ENCODE measurements at places on chromosomes 2 and 18.

DNA sequence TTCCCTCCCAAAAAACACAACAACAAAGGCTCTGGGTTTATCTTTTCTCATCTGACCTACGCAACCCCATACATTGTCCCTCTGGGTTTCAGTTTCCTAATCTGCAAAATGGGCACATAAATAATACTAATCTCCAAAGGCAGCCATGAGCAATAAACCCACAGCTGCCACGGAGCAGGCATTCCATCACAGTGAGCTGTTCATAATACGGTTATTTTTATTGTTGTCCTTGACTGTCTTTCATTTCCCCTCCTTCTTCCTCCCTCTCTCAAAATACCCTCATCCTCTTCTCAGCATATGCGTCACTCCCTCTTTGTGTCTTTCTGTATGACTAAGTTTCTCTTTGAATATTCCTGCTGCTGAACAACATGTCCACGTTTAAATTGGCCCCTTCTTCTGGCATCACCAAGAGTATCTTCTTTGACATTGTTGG, 129.8 kb upstream of the CAB39 start:
- DNase-seq, result peak; percentile 13

- no peak for DNase-seq
Observed at GRCh38 chr2:160621748-160622147, 128.1 kb upstream of the RBMS1 start.

GRCh38 chr2:205273627-205274026, 408.7 kb upstream of the NRP2 start:
- DNase-seq, result no peak

- no peak for DNase-seq
Observed at GRCh38 chr2:7429733-7430132, 512.5 kb downstream of the RNF144A start.

DNA sequence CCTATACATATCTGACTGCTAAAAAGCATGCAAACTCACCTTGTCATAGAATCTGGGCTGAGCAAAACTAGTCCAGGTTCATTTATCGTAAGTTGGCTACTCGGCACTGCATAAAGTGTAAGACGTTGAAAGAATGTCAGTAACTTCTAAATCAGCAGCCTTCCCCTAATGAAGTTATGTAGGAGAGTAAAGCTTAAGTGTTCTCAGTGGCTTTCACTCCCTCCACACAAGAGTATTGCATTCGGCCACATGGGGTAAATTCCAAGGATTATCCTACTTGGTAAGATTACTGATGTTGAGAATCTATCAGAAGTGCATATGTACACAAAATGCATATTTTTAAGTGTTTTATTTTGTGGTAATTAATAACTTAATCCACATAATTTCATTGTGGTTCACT, 130.1 kb downstream of the LCLAT1 start:
- DNase-seq, result no peak

DNA sequence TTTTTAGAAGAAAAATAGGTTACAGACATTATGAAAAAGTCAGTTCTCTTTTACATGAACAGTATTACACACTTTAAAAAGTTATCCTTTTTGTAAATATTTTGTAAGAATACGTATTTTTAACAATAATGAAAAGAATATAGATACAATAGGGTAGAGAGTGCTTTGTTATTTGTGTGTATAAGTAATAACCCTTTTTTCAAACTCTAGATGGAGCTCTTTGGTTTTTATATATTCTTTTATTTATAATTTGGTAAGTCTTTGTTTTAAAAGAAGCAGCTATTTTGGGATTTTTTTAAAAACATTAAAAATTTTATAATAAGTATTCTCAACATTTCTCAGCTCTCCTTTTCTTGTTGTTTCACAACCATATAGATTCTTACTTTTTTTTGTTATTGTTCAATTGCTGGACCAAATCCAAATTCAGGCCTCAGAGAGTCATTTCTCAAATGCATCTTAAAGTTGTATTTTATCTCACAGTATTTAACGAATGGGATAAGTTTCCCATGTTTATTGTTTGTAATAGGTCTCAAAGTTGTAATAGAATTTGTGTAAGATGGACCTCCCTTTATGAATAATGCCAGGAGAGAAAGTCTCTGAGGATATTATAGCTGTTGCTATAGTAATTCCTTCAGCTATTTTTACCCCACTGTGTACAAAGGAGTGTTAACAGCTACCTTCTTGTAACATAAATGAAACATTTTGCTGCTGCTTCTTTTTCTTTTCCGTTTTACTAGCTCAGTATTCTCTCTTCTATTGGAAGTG, 46.4 kb downstream of the ACYP2 start:
- DNase-seq, result no peak

DNA sequence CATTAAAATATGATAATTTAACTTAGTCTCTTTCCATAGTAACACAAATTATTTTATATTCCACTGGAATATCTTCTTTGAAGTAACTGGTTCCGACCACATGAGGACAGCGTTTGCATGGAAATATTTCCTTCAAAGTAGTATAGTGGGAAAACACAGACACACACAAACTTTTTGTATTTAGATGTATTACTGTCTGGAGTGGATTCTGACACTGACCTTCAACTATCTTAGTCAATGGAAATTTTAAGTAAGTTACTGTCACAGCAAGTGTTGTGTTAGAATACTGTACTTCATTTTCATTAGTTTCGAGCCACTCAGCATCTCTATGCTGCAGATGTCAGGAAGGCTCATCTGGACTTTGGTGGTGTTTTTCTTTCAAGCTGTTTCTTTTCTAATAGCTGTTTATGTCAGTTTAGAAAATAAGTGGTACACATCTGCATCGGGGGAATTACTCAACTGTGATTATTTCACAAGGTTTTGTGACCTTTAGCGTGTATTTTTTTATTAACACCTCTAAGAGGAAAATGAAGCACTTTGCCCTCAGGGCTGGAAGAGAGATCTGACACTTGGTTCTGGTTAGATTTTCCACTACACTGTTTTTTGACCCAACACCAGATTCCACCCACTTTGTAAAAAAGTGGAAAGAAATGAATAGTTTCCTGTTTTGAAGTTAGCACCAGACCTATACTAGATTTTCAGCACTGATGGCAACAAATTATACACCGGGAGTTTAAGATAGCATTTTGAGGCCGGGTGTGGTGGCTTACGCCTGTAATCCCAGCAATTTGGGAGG, 18.9 kb upstream of the THOC1 start:
- no peak for DNase-seq

DNA sequence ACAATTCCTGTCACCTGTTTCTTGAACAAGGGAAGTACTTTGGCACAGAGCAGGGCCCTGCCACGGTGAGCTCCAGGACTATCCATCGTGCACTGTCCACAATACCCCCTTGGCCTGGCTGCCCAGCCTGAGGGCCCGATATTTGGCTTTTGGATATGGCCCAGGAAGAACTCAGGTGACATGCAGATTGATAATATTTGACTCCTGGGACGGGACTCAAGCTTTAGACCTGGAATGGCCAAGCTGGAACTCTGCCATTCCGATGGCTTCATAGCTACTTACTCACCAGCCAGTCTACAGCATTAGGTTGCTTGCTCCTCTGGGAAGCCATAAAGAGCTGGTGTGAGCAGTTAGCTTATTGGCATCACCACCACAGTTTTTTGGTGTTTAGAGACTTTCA, 26.6 kb downstream of the EML6 start:
- no peak for DNase-seq

- no peak for DNase-seq
Observed at GRCh38 chr2:45664635-45665261, 13.3 kb downstream of the PRKCE start.

GRCh38 chr18:23494992-23495391, 8.3 kb upstream of the RMC1 start:
- DNase-seq, result no peak

DNA sequence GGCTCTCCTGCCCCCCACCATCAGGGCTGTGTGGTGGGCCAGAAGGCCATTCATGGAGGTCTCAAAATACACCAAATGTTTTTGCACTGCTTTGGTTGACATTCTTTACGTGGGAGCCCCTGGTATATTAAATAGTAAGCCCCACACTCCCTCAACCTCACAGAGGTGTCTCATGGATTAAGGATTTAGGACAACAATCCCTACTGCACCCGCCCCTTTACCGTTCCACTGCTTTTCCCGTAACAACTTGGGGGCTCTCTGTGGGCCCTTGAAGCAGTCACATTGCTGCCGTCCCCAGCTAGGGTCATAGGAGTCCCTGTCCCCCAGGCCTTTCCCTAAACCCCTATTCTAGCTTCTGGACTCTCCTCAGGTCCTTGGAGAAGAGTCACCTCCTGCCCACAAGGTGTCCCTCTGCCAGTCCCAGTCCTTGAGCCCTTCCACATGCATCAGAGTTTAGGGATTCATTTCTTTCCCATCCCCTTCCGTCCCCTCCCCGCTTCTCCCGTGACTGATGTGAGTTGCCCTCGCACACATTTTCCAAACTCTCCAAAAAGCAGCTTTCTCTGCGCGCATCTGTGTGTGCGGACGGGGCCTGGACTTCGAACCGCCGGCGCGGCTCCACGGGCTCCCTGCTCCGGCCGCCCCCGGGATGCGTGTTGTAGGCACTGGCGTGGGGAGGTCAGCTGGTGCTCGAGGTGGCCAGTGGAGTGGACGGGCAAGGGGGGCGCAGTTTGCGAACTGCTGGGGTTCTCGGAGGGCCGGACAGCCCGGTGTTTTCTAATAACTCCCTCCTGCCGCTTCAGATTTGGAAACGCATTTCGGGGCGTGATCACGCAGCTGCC, 84.8 kb downstream of the LYPD1 start:
- DNase-seq, result no peak

DNA sequence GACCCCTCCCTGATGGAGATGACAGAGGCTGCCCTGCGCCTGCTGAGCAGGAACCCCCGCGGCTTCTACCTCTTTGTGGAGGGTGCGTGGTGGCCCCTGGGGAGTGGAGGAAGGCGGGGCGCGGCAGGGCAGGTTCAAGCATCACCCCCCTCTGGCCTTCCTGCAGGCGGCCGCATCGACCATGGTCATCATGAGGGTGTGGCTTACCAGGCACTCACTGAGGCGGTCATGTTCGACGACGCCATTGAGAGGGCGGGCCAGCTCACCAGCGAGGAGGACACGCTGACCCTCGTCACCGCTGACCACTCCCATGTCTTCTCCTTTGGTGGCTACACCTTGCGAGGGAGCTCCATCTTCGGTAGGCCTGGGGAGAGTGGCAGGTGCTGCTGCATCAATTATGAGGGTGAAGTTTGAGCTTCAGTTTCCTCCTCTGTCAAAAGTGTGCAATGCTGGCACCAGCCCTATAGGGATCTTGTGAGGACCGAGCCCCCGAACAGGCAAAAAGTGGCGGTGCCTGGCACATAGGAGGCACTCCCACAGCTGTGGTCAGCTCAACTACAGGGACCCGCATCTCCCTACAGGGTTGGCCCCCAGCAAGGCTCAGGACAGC, 2.2 kb downstream of the ALPI start:
- no peak for DNase-seq

GRCh38 chr18:31603315-31603714, 11.6 kb downstream of the TTR start:
- no peak for DNase-seq

- DNase-seq, result peak; percentile 53
Observed at GRCh38 chr18:48785091-48785614, 165.6 kb downstream of the SMAD7 start.

DNA sequence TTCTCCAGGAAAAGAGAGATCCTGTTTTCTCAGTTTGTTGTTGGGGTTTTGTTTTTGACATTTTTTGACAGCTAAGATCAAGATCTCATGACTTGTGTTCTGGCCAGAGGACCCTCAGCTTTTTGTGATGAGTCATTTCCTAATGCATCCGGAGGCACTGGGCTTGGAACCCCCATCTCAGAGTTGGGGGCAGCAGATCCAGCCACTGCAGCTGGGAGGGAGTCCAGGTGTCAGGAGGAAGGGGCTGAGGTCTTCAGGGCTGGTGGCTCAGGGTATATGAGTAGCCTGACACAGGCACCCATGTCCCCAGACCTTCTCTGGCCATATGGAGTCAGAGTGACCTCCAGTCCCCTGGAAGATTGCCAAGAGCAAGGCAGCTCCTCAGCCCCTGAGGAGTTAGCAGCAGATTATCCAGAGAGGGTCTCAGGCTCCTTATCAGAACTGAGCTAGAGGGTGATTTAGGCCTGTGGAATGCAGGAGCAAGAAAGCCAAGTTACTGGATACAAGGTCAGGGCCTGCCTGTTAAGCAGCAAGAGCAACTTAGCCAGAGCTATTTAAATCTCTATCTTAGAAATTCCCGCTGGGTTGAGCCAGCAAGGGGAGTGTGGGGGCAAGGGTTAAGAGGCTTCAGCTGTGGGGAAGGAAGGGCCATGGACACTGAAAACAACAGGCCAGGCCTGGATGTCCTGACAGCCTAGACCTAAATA, 62.4 kb downstream of the TANC1 start:
- no peak for DNase-seq

GRCh38 chr18:12121175-12122042, 27.8 kb downstream of the ANKRD62 start:
- DNase-seq, result no peak

DNA sequence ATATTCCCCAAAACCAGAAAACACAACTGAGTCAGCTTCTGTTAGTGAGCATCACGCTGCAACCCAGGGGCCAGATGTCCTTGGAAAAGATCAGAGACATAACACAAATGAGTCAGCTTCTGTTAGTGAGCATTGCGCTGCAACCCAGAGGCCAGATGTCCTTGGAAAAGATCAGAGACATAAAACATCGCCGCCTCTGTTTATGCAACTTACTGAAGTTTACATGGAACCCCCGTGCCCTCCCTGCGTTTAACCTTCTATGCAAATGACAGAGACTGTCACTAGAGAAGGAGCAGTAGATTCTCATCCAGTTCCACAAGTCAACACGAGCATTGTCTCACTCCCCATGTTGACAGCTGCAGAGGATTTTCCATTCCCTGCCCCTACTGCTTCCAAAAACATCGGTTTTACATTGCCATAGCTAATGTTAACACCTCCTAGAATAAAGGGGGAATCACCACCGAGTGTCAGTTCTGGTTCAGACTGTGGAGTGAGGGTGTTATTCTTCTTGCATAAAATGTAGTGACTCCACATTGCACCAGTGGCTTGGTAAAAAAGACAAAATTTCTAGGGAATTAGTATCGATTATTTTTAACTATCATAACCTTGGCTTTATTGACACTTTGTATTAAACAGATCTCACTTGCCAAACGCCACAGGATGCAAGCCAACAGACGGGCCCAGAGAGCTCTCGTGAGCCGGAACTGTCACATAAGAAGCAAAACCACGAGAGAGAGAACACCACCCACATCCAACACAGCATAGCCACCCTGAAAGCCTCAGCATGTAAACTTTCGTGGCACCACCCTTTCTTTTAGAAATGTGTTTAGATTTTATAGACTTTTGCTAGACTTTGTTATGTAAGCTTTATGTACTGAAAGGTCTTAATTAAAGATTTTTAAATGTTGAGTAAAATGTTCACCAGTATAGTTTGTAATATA, 87.7 kb downstream of the SH3YL1 start:
- peak; percentile 63 for DNase-seq

- peak; percentile 11 for DNase-seq
Observed at GRCh38 chr2:159035790-159036411, 67.5 kb downstream of the TANC1 start.

- DNase-seq, result no peak
Observed at GRCh38 chr2:127683757-127684156, 8.4 kb upstream of the LIMS2 start.

DNA sequence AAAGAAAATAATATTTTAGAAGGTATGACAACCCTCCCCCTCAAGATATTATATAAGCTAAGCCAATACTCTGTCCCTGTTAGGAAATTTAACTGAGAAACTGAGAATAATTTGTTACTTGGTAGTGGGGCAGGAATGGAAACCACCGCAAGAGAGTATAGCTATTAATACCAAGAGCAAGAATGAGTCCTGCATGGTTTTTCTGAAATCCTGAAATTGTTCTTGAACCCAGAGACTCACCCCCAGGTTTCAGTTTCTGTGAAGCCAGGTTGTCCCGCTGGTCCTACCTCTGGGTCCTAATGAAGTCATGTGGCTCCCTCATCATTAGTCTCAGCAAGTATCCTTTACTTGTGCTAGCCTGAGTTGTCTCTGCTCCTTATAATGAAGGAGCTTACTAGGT, 671.0 kb upstream of the ACVR2A start:
- no peak for DNase-seq
